Bone marrow (tissue), 2 donors: ENCODE measurements at places on chromosomes 1 and 21.

DNA sequence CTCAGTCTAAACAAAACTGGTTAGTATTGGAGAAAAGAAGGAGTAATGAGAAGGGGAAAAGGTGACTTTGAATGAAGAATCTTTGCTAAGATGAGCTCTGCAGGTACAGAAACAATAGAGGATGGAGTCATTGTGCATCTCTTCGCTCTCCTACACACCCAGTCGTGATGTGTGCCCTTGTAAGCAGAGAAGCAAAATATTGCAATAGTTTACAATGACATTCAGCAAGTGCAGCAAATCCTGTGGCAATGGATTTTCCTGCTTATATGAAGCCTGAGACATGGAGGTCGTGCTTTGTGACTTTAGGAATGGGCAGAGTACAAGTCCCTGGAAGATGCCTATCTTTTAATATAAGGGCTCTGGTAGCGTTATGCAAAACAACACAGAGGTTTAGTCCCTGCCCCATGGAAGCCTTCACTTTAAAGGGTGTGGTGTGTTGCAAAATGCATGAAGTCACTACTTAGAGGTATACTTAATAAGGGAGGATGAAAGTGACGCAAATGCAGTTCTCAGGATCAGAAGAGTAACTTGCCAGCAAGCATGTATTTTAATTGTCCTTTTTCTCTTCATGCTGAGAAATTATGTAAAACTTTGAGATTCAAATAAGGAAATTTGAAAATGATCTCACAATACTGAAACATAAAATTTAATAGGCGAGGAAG is 88.0 kb upstream of the IVNS1ABP start:
- no peak for DNase-seq

GRCh38 chr1:15249081-15249480 is 2.1 kb downstream of the FHAD1 start:
- no peak for DNase-seq

GRCh38 chr1:71804140-71804539 is 478.2 kb downstream of the NEGR1 start:
- DNase-seq = no peak

- no peak for DNase-seq
Observed at GRCh38 chr21:29677326-29677725, 262.5 kb downstream of the GRIK1 start.

DNA sequence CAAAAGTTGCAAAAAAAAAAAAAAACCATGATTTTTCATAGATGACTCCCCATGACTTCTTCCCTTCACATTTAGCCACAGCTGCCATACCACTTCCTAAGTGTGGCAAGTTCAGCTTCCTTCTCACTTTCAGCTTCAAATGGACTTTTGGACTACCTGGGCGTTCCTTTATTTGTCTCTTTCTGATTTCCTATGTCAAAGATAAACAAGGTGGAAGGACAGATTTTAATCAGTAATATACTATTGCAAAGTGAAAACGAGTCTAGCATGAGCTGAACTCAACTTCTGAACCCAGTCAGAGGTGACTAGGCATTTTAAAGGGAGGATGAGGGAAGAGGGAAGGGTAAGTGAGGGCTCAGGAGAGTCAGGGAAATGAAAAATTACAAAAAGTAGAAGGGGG is 14.4 kb upstream of the SCCPDH start:
- peak; percentile 46 for DNase-seq

- no peak for DNase-seq
Observed at GRCh38 chr1:115041654-115042053, 12.0 kb downstream of the TSHB start.

- DNase-seq = no peak
Observed at GRCh38 chr1:9907441-9907840, 2.6 kb downstream of the CTNNBIP1 start.

GRCh38 chr1:60936163-60936562 is 146.2 kb upstream of the NFIA start:
- no peak for DNase-seq

DNA sequence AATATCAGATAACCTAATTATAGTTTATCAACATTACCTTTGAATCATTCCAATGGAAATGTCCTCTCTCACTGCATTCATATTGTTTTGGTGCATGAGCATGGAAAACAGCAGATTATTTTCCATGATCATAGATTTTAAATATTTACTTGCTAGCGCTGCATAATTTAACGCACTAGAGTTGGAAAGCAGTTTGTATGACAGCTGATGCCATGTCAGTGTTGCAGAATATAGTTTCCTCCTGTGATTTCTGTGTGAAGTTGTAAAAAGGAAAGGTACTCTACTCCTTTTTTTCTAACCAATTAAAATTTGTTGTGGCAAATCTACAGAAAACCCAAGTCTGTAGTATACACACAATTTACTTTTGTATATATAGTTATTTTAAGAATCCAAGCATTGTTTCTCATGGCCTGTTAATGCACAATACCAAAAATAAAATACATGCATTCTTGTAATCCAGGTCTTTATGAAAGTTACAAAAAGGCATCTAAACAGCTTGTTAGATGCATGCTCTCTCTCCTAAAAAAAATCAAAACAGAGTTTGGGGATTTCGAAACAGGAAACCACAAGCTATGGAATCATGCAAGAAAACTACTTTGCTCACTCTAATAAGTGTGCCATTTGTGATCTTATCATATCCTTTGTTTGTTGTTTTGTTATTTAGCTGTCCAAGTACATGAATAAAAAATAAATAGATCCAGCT is 1.9 kb upstream of the ATG4C start:
- DNase-seq = no peak

DNA sequence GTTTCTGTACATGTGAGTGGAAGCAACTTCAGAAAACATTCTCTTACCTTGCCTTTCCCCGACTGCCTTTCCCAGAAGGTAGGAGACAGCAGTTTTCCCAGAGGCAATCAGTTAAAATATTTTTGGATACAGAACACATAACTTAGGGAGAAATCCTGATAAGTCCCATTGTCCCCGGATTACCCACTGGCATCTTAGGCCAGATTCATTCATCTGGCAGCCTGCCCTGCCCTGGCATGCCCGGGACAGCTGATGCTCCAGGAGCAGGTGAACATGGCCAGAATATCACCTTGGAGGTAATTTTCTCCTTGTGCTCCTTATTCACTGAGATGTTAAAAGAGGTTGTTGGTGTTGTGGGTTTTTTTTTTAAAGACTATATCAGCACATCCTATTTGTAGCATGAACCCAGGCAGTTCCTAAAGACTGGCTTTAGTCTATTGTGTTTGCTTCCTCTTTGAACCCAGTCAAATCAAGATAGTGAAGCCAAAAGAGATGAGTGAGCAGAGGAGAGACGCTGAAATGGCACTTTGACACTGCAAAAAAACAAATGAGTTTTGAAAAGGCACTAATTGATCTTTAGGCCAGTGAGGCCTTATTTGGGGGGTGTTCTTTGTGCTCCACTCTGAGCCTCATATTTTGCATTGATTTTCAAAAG is 139.6 kb downstream of the PLPP3 start:
- DNase-seq = no peak

DNA sequence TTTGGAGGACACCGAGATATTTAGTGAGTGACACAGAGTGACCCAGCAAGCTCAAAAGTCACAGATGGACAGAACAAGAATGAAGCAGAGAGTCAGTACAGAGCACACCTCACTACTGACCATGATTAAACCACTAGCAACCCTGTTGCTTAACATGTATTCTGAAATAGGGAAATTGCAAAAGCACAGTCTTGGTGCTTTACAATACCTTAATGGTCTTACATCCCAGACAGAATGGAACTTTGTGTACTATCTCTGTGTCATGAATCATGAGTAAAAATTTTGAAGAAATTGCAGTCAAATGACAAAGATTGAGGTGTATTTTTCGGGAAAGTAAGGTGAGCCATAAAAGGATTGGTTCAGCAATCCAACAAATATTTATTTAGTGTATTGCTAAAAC is 2.7 kb upstream of the SAMSN1 start:
- DNase-seq = no peak

GRCh38 chr1:98027103-98027705 is 106.4 kb upstream of the DPYD start:
- no peak for DNase-seq

DNA sequence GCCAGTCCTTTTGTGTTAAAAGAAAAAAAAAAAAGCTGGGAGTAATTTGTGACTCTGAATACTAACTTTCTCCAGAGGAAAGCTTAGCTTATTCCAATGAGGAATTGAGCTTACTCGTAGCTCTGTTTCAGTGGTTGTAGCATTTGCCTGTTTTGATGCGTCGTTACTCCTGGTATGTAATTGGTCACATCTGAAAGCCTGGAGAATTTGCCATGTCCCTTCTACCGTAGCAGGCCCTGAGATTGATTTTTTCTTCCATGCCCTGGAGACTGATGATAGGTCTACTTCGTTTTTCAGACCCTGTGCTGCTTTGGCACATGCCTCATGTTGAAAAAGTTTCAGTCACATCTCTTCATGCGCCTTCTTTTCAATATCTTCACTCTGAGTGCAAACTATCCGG is 1103.0 kb downstream of the PLA2G4A start:
- DNase-seq = no peak

DNA sequence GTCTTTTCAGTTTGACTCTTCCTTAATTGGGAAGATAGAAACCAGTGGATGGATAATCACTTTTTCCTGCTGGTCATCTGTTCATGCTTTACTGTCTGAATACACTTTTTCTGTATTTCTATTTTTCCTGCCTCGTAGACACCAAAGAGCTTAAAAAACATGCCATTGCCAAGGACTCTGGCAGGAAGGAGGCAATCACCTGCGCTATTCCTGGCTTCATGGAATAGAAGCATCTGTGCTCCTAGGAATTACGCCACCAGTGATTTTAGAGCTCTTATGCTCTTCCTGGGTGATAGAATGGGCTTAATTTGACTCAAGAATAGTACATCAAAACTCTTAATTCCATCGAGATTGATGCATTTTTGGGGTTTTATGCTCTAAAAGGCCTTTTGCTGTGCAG is 15.7 kb downstream of the OR2B11 start:
- DNase-seq = no peak

DNA sequence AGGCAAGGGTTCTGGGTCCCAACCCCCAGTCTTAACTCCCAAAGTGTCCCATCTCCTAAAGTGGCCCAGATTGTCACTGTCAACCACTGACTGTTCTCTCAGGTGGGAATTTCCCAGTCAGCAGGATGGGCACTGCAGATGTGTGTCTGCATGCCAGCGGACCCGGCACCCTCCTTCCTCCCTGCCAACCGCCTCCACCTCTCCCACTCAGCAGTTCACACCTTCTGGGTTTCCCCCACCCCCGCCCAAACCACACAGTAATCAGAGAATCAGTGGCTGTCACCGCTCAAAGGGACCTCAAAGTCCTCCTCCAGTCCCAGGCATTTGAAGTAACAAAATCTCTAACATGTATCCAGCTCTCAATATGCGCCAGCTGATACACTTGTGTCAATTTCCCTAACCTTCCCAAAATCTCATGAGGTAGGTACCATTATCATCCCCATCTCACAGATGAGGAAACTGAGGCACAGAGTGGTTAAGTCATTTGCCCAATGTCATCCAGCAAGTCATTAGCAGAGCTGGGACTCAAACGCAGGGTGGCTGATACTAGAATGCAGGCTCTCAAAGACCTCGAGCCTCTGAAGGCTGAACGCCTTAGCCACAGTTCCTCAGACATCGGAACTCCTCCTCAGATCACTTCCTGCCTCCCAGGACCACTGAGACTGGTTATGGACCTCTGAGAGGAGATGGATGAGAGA is 4.8 kb downstream of the RUNX3 start:
- DNase-seq = no peak

DNA sequence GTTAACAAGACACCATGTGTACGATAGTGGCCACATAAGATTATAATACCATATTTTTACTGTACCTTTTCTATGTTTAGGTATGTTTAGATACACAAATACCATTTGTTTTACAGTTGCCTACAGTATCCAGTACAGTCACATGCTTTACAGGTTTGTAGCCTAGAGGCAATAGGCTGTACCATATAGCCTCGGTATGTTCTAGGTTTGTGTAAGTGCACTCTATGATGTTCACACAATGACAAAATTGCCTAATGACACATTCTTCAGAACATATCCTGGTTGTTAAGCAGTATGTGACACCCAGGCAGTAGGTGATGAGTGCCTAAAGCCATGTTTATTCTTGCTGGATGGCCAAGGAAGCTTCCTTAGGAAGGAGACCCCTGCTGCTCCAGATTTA is 111.8 kb downstream of the PAPPA2 start:
- no peak for DNase-seq

DNA sequence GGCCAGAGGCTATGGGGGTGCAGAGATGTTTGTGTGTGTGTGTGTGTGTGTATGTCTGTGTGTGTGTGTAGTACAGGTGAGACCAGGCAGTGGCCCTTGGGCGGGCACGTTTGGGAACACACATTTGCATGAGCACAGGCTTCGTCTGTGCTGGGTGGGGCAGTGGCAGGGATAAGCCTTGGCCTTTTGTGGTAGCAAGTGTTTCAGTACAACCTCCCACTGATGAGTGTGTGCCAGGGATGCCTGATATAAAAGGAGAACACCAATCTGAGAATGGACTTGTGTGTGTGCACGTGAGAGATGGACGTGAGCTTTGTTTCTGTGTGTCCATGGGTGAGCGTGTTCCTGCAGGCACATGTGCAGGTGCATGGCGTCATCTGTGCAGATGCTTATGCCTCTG is 3.0 kb downstream of the NTRK1 start:
- DNase-seq = no peak

DNA sequence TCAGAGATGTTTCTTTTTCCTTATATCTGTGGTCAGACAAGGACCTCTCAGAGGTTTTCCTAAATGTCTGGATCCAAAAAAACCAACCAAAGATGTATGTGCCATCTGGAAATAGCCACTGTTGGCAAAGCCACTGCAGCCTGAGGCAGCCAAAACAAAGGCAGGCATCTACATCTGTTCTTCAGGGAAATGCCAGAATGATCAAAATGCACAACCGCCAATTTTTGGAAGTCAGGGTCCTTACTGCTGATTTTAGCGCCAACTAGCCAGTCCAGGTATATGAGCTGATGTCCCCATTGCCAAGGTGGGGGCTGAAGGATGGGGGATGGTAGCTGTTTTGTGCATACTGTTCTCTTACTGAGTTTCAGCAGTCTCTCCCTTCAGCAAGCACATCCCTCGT is 45.9 kb downstream of the SYT14 start:
- no peak for DNase-seq

DNA sequence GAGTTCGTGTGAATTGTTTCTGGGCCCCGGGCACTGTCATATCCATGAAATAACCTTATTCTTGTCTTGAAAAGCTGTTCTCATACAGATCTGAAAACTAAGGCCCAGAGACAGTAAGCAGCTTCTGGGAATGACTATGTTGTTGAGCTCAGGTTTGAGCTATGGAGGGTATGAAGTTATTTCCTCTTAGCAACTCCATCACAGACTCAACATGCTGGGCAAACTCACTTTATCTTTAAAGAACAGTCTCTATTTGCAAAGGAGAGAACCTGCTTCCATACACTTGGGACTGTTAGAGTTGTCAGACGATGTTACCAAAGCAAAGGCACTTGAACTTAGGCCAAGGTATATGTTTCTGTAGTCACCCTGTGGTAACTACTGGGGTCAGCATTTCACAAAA is 90.0 kb downstream of the GPR88 start:
- no peak for DNase-seq
